ENCODE measurements at places on chromosomes 11 and 22. TPM values are rescaled to one million over a fixed set of nuclear protein-coding genes. Genes with fewer than 3 reads are reported as not detected.

TSGA10IP gene
- total RNA-seq = not detected

KDM4E gene
- not detected for total RNA-seq

MUC2 gene
- not detected for total RNA-seq

PRSS23 gene
- total RNA-seq = 101 TPM

KRTAP5-10 gene
- total RNA-seq = not detected

LDHAL6A gene
- not detected for total RNA-seq

OR8G5 gene
- not detected for total RNA-seq

GDPD4 gene
- total RNA-seq = not detected

C22orf31 gene
- not detected for total RNA-seq

FJX1 gene
- total RNA-seq = 24.7 TPM

PIWIL4 gene
- 0.38 TPM for total RNA-seq

AIFM3 gene
- total RNA-seq = 2.8 TPM

SERHL2 gene
- 0.79 TPM for total RNA-seq

DNA sequence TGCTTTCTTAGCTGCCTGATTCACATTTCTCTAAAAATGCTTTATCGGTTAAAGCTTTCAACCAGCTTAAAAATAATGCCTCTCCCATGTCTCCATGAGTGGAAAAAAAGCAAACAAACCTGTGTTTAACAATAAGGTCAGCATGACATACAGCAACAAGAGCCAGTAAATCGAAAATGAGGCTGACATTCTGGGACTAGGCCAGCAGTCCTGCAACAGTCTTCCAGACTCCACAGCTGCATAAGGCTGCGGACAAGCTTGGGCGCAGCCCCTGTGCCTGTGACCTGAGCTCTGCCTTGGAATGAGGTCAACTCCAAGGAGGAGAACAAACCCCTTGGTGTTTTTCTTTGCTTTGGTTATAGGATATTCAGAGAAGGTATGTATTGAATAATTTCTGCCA lies 95.5 kb downstream of the PGR start:
- peak; percentile 18 for DNase-seq

GRCh38 chr11:111510311-111510710 lies 1.9 kb downstream of the BTG4 start:
- DNase-seq = peak; percentile 97

- DNase-seq = peak; percentile 35
Measured at GRCh38 chr11:101835506-101836063, 79.2 kb upstream of the CEP126 start.

- DNase-seq = no peak
Measured at GRCh38 chr11:80819271-80819670, 1378.4 kb upstream of the TENM4 start.

DNA sequence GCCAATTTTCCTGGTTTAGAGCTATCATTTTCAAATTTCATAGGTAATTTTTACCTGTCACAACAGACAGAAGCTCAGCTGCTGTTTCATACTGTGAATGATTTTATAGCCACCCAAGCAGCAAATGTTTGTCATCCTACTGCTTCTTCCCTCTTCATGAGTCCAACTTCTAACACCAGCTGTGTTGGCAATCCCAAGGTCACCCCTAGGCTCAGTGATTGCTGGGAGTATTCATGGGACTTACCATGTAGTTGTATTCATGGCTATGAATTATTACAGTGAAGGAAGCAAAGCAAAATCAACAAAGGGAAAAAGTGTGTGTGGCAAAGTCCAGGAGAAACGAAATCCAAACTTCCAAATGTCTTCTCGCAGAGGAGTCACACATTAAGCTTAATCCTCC lies 28.5 kb downstream of the CUL5 start:
- DNase-seq = no peak

DNA sequence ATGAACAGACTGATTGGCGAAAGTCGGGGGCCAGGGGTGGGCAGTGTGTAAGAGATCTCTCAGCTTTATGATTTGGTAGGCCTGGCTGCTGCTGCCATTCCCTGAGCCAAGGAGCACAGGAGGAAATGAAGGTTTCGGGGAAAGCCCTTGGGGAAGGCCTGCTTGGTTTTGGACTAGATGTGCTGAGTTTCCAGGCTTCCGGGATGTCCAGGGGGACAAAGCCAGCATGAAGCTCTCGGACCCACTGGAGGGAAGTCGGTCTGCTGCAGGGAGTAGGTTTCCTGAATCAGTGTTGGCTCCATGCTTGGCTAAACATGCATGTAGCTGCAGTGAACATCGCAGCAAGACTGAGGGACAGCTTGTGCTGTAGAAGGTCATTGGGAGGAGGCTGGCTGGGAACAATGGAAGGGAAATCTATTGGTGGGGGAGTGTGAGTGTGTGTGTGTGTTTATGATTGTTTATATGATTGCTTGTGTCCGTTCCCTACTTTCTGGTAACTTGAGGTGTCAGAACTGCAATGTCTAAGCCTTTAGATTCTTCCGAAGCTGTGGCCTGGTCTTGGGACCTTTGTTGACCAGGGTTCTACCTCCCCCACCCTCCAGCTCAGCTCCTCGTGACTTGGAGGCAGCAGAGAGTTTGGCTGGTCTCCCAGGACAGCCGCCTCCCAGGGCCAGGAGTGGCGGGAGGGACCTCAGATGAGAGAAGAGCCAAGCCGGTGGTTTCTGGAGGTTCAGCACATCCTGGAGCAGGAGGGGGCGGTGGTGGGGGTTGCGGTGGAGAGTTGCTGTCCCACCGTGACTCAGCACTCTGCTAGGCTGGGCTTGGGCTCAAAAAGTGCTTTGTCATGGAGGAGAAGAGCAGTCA lies 4.0 kb upstream of the FTH1 start:
- peak; percentile 88 for DNase-seq

DNA sequence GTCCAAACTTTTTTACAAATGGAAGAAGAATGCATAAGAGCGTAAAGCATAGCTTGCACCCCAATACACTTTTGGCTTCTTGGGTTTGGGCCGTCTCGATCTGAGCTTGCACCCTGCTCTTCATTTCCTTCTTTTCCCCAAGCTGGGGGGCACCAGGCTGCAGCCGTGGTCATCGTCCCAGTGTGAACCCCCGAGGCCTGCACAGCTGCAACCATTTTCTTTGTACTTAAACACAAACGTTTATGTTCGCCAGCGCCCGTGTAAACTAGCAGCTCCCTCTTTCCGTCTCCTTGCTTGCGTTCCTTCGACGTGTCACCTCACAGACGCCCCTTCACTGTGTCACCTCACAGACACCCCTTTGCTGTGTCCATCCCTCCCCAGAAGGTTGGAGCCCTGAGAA lies 10.1 kb downstream of the KRTAP5-5 start:
- no peak for DNase-seq

- DNase-seq = peak; percentile 8
Measured at GRCh38 chr11:17273668-17274282, 2.8 kb upstream of the NUCB2 start.

- no peak for DNase-seq
Measured at GRCh38 chr11:65771589-65772112, 9.1 kb downstream of the AP5B1 start.

GRCh38 chr11:99988471-99988837 lies 698.6 kb upstream of the ARHGAP42 start:
- DNase-seq = no peak

DNA sequence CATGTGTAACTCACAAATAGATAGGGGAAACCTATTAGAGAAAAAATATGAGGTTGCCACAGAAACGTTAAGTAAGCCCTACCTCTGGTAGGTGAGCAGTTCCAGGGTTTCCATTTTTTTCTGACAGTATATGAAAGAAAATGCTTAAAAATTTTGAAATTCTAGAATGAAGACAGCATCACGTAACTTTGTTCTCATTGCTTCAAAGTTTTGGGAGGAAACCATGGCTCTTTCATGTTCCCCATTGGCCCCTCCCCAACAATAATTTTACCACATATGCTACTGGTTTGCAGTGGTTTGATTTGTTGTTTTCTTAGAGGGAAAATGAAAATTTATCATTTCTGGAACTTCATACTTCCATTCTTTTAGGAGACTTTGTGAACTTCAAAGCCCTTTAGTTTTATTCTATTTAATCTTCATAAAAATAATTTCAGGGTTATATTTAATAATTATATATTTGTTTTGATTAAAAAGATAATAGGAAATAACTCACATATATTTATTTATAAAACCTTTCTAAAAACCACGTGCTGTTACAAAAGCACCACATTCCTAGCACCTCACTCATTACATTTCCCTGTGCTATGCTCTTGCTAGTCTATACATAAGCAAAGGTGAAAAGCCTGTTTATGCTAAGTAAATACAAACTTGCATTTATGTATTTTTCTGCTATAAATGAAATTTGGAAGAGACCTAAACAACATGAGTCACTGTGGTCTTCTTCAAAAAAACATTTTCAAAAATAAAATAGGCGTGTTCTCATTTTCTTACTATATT lies 113.4 kb downstream of the CASP12 start:
- peak; percentile 75 for DNase-seq

- peak; percentile 90 for DNase-seq
Measured at GRCh38 chr11:19988598-19988997, 171.7 kb downstream of the DBX1 start.

Data from bronchial epithelial cell (primary cell).